ENCODE measurements at places on chromosomes 7 and 10.

GRCh38 chr7:33517191-33517590, 387.8 kb downstream of the BBS9 start:
- no peak for DNase-seq

DNA sequence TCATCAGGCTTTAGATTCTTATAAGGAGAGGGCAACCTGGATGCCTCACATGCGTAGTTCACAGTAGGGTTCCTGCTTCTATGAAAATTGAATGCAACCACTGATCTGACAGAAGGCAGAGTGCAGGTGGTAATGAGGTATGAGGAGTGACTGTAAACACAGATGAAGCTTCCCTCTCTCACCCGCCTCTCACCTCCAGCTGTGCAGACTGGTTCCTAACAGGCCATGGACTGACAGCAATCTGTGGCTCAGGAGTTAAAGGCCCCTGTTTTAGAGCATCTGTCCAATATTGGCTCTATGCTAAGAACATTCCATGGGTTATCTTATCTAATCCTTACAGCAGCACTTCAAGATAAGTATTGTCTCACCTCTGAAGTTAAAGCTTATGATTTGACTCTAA, 213.5 kb upstream of the NRP1 start:
- no peak for DNase-seq

GRCh38 chr10:47380341-47381102, 3.6 kb downstream of the ZNF488 start:
- no peak for DNase-seq

GRCh38 chr7:125877246-125877645, 947.6 kb upstream of the POT1 start:
- no peak for DNase-seq

GRCh38 chr7:68785036-68785435, 813.2 kb upstream of the AUTS2 start:
- DNase-seq, result no peak

- no peak for DNase-seq
Measured at GRCh38 chr10:6202098-6202683, 541 bp upstream of the PFKFB3 start.

DNA sequence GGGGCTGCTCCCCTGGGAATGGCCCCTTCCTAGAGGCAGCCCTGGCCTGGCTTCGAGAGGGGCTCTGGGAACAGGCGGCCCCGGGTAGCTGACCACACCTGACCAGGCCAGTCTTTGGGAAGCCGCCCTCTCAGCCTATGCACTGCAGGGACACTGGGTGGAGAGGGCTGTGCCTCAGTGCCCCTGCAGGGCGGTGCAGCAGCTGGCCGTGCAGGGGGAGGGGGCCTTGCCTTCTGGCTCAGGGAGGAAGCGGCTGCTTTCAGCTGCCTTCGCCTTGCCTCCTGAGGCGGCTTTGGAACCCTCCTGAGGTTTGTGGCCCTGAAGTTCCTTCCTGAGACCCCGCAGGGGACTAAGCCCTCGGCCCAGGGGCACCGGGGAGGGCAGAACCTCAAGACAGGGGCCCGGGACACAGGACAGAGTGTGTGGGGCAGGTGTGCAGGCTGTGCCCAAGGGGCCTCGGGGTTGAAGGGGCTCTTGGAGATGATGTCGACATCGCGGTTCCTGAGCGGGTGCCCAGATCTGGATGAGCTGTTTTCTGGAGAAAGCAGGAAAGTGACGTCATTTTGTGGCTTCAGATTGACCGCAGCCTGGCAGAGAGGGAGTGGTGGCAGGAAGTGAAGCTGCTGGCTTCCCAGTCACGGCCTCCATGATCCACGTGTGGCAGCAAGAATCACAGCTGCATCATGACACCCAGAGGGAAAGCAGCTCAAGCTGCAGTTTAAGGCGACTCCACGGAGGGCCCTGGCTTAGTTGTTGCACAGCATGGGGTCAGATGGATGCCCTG, 17.7 kb downstream of the ADAM8 start:
- DNase-seq, result peak; percentile 29

GRCh38 chr7:157473051-157473569, 136.3 kb downstream of the DNAJB6 start:
- DNase-seq, result no peak

DNA sequence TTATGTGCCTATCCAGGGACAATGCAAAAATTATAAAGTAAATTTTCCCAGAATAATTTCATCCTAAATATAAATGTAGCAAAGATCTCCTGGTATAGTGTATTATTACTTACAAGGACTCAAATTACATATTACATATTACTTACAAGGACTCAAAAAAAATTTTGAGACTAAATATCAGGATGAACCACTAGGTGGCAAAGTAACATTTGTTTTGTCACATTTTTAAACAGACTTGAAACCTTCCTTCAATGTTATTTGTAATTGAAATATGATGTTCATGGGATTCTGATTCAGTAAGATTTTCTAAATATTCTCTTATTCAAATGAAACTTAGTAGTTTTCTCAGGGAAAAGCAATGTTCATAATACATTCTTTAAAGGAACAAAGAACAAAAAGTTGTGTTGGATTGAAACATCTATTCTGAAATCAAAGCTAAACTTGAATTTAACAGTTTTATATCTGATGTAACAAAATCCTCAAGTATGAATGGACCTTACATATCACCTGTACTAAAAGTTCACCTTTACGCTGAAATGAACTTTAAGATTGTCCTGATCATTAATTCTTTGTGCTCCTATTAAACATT, 74.3 kb upstream of the GNAI1 start:
- peak; percentile 61 for DNase-seq

DNA sequence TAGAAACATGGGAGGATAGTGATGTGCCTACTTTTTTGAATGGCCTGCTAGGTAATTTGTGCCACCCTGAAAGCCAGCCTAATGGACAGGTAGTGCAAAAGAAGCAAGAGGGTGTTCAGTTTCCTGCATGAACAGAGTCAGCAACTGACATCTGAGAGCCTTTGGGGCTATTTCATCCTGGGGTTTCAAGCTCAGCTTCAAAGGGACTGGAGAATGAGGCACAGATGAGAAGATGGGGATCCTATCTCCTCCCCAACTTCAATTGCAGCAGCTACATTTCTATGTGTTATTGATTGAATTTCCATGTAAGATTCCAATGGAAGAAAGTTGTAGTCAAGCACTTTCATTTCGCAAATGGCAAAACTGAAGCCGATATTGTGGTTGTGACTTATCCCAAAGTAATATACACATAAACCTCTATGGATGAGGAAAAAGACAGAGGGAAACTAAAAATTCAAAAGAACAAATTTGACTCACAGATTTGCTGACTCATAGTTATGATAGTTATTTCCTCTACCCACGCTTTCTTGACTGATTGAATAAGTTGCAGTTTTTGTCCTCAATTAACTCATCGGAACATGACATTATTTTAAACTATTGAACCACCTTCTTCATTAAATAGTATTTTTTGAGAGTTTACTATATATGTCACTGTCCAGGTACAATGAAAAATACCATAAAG, 42.6 kb upstream of the NRP1 start:
- no peak for DNase-seq

GRCh38 chr7:30679664-30680063, 2.6 kb downstream of the CRHR2 start:
- DNase-seq, result no peak

DNA sequence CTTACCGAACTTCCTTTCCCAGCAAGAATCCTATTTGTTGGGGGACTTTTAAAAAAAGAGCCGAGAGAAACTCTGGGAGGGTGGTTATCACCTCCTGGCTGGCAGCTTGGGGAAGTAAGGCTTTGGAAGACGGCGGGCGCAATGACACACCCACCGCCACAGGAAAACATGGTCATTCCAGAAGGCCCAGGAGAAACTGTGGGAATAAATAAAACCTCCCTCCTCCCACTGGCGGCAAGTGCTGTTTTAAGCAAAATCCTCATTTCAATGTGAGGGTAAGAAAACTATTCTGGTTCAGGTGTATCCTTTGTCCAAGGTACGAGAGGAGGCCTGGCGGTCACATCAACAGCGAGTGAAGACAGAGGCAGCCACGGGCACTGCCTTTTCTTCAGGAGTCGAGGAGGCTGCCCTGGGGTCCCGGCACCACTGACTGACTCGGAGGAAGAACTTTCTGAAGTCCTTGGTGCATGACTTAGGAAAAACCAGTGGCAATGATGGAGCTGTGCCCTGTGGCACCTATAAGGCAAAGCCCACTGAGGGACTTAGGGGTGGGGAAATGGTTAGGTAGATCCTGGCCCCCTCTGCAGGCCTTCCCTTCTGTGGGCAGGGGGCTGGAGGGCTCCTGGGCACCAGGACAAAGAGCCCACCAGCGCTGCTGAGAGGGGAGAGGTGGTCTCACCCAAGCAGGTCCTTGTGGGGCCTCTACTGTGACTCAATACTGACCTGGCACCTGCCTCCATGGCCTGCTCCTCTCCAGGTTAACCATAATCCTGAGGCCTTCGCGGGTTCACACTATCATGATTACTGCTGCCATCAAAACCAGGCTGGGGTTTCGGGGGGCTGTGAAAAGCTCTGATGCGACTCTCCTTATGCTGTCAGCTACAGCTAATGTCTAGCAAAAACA, 21.4 kb downstream of the DNAJB12 start:
- no peak for DNase-seq

GRCh38 chr7:112515989-112516388, 35.2 kb downstream of the LSMEM1 start:
- no peak for DNase-seq

Data from midbrain (tissue), 1 donor.